ENCODE measurements at places on chromosomes 12 and 14.

DNA sequence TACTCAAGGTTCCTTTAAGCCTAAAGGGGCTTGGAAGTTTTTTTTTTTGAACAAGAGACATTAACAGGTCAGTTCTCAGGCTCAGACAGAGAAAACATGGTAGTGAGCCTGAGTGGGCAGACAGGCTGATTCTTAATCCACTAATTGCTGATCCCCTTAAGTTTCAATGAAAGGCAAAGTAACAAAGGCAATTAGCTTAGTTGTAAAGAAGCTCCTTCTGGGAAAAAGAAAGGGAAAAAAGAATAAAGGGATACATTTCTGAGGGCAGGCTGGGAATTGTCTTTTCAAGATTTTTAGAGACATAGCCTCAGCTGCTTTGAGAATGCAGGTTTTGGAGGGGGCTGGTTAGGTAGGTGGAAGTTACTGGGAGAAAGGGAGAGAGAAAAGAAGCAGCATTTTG lies 133.8 kb downstream of the CFAP54 start:
- DNase-seq, result no peak

- DNase-seq, result peak; percentile 98
Measured at GRCh38 chr12:127270193-127270592, 996.8 kb upstream of the TMEM132C start.

DNA sequence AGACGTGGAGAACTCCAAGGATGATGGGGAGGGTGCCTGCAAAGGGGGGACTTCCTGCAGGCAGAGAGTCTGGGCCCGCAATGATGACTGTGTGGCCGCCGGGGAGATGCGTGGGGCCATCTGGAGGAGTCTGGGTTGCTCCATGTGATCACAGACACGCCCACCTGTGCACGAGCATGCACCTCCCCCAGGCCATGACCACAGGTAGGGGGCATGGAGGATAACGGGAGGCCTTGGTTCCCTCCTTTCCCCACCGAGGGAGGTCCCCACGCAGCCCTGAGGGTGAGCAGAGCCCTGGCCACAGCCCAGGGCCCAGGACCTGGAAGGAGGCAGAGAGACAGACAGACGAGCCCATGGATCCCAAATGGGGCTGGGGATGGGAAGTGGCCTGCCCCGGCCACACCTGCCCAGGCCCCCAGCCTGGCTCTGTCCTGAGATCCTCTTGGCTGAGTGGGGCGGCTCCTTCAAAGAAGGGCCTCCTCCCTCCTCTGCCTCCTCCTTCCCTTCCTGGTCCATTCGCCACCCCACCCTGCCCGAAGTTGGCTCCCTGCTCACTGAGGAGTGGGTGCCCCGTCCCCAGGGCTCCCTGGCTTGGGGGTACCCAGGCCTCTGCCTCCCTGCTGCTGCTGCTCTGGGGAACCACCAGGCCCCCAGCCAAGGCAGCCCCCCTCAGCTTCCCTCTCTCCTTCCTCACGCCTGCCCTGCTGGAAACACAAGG lies 138.2 kb downstream of the CALM1 start:
- no peak for DNase-seq

- no peak for DNase-seq
Measured at GRCh38 chr14:92266216-92266615, 56.7 kb upstream of the SLC24A4 start.

- DNase-seq, result no peak
Measured at GRCh38 chr12:2693244-2693860, 101.4 kb upstream of the FKBP4 start.

- no peak for DNase-seq
Measured at GRCh38 chr14:85409481-85410210, 120.3 kb upstream of the FLRT2 start.

- peak; percentile 54 for DNase-seq
Measured at GRCh38 chr12:7645395-7646177, 20.1 kb downstream of the APOBEC1 start.

DNA sequence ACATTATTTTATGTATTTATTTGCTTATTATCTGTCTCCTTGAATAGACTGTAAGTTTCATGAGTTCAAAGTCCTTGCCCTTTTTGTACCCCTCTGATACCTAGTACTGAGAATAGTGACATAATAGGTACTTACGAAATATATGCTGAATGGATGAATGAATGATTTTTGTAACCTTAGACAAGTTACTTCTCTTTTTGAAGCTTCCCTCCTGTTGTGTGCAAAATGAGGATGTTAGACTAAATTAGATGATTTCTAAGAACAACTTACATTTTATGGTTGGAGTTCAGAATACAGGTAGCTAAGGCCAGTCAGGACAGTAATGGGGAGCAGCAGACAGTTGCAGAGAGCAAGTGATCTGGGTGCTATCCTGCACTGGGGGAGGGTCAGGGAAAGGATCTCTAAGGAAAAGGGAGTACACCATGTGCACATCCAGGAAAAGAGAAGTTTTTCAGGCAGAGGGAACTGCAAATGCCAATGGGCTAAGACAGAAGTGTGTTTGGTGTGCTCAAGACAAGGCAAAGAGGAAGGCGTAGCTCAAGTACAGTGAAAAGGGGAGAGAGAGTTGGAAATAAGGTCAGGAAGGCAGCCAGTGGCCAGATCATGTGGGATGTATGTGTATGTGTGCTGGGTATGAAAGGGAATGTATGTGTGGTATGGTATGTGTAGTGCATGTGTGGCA lies 59.4 kb upstream of the AMIGO2 start:
- no peak for DNase-seq

DNA sequence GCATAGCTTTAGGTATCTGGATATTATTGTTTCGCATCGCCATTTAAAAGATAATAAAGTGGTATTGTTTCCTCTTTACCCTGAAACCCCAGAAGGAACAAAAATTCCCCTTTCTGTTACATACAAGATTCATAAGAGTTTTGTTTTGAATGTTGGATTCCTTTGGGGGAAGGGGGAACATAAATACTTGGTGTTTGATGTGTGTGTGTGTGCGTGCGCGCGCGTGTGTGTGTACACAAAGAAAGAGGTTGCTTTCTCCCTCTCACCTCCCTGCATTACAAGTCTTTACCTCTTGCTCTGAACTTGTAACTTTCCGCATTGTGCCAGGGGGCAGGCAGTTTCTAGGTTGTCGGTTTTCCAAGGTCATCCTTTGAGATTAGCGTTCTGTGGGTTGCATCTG lies 76.4 kb downstream of the GPATCH2L start:
- no peak for DNase-seq

DNA sequence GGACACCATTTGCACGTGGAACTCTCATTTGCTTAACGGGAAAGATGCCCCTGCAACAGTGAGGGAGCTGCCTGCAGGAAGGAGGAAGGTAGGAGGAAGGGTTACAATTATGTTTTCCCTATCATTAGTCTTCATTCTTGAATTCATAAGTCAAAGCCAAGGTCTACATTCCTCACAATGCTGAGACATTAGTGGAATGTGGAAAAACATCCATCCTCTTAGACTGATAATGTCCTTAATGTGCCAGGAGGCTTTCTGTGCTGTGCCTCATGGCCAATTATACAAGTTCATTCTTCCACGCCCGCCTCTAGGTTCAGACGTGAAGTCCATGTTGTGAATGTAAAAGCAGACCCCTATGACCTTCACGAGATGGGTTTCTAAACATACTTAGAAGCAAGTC lies 1212.4 kb upstream of the TMEM132C start:
- no peak for DNase-seq

- DNase-seq, result no peak
Measured at GRCh38 chr14:22801716-22802115, 13.5 kb downstream of the SLC7A7 start.

- DNase-seq, result no peak
Measured at GRCh38 chr12:45611495-45611894, 118.0 kb upstream of the ARID2 start.

- no peak for DNase-seq
Measured at GRCh38 chr14:96876747-96877146, 79.6 kb downstream of the VRK1 start.

- peak; percentile 63 for DNase-seq
Measured at GRCh38 chr12:116015525-116015924, 262.0 kb downstream of the MED13L start.

- DNase-seq, result no peak
Measured at GRCh38 chr12:39252628-39253027, 190.3 kb downstream of the KIF21A start.

DNA sequence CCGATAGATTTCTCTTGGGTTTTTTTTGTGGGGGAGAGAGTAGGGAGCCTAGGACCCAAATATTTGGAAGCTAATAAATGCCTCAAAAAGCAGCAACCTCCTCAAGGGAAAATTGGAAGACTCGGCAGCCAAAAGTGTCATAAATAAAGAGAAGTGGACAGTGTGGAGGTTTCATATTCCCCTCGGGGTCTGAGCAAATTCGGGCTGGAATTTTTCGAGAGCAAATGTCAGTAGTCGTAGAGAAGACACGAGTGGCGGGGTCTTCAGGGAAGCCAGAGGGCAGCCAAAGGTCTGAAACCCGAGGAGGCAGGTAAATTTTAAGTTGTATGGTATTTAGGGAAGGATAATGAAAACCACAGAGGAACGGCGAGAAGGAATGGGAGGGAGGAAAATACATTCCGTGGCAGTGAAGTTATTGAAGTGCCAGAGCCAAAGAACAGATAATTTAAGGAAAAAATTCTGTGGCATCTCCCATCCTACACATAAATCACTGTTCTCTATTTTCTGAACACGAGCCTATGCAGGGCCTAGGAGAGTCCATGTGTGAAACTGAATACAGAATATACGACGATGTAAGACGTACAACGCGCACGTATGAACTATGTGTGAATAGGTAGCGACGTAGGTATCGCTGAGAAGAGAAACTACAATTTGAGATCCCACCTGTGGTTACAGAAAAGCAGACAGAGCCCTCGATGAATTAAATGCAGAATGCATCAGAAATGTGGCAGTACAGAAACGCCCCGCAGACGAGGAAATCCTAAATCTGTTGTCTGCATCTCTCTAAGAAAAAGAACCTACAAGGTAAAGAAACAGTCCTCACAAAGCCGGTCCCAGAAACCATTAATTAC lies 12.9 kb downstream of the BCL11B start:
- no peak for DNase-seq

DNA sequence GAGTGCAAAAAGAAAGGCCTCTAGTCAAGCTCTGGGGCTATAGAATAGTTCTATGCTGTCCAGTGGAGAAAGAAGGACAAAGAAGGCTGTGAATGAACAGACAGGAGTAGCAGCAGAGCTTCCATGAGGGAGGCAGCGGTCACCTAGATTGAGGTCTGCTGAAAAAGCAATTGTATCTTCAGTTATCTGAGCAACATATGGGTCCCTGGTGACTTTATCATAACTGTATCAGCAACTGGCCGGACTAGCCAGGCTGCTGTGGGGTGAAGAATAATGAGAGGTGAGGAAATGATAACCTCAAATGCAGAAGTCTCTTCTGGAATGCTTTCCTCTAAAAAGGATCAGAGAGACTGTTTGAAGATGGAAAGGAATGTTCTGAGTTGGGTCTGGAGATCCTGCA lies 971.3 kb upstream of the TMEM132C start:
- DNase-seq, result no peak

DNA sequence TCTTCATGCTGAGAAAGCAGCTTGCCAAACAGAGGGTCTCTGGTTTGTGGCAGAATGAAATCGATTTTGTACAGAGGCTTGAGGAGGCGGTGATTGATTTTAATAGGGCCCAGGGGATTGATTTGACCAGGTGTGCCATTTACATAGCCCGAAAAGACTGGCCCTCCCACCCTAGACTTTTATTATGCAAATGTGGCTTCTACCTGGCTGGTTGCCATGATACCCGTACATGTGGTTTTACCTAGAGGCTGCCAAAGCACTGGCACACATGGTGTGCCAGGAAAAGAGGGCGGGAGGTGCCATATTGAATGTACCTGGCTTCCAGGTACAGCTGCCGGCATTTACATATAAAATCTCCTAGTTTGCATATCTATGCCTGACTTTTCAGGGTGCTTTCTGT lies 18.0 kb upstream of the GUCY2C start:
- DNase-seq, result no peak

GRCh38 chr14:80973931-80974641 lies 18.7 kb downstream of the TSHR start:
- DNase-seq, result peak; percentile 42

DNA sequence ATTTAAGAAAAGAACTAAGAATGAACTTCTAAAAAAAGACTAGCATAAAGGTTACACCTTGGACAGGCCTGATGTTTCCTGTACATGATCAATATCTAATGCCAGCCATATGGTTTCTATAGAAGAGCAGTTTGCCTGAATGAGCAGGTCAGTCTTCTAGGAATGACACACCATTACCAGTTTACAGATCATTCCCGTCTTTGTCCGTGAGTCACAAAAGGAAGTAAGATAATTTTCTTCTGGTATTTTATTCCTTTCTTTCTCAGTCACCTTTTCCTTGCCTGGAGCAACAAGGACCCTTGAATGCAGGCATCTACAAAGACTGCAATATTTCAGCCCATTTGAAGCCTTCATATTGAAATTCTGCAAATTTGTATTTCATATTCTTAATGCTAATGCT lies 44.6 kb upstream of the CNTN1 start:
- peak; percentile 46 for DNase-seq

- no peak for DNase-seq
Measured at GRCh38 chr12:96414637-96415036, 14.4 kb upstream of the CDK17 start.

DNA sequence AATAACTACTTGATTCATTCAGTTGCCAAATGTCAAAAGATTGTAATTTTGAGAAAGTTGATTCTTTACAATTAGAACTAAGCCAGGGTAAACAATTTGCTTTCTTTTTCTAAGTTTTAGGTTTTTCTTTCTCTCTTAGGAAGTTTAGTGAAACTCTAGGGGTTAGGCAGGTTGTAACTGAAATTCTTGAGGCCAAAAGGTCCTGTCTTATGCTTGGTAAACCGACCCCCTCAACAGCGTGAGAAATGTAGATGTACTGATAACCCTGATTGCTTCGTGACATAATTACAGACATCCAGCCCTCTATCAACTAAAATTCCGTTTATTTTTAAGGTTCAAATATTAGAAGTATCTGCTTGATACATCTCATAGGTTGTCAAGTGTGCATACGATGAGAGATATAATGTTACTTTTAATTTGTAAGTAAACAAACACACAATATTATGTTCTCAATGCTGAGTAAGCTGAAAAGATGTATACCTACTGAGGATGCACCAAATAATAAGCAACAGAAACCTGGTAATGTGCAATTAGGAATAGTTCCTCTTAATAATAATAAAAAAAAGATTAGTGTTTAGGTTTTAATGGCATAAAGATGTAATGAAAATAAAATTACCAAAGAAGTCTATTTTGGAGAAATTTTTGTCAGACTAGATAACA lies 7.2 kb downstream of the FUT8 start:
- DNase-seq, result no peak

GRCh38 chr14:66247662-66248193 lies 238.4 kb upstream of the CCDC196 start:
- DNase-seq, result no peak

Data from fibroblast of mammary gland (primary cell).